ENCODE measurements at places on chromosomes 4 and X. TPM values are rescaled to one million over a fixed set of nuclear protein-coding genes. Genes with fewer than 3 reads are reported as not detected.

Gene TCEANC
- 1.3 TPM for total RNA-seq

Gene TMPRSS11B
- not detected for total RNA-seq

Gene TSC22D3
- total RNA-seq, result 106 TPM

Gene ASMT
- not detected for total RNA-seq

Gene S100G
- total RNA-seq, result not detected

Gene SMARCA1
- total RNA-seq, result 27.2 TPM

Gene FAM184B
- total RNA-seq, result not detected

Gene JCHAIN
- total RNA-seq, result not detected

Gene GAGE2A
- total RNA-seq, result not detected

Gene PRDM8
- total RNA-seq, result 5.2 TPM
